ENCODE measurements at places on chromosomes 5 and 9. TPM values are rescaled to one million over a fixed set of nuclear protein-coding genes. Genes with fewer than 3 reads are reported as not detected.

Gene CYSRT1
- not detected for total RNA-seq

Gene COL27A1
- 1.4 TPM for total RNA-seq

Gene IFNB1
- total RNA-seq, result not detected

Gene PCDHB13
- total RNA-seq, result not detected

Gene FOXD4
- not detected for total RNA-seq

Gene NOL6
- total RNA-seq, result 39.0 TPM

Gene BSPRY
- total RNA-seq, result 0.15 TPM

Gene TMEM252
- total RNA-seq, result not detected
